Osteocyte (in vitro differentiated cells): ENCODE measurements at places on chromosomes 7 and 10. TPM values are rescaled to one million over a fixed set of nuclear protein-coding genes. Genes with fewer than 3 reads are reported as not detected.

DNA sequence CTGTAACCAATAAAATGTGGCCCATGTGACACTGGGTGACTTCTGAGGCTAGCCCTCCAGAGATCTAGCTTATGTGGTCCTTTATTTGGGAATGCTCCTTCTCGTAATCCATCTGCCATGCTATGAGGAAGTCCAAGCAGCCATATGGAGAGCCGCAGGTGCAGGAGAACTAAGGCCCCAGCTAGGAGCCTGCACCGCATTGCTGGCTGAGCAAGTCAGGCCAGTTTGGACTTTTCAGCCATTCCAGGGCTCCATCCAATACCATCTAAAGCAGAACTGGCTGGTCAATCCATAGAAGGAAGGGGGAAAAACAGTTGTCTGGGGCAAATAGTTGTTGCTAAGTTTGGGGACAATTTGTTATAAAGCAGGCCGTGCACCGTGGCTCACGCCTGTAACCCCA is 32.6 kb downstream of the KLRG2 start:
- H3K36me3 ChIP-seq = no peaks in the 10 kb centered on the region
- H3K4me3 ChIP-seq = no peak overlapping the region
- H3K27me3 ChIP-seq = no peaks in the 10 kb centered on the region
- DNase-seq = no peak

DNA sequence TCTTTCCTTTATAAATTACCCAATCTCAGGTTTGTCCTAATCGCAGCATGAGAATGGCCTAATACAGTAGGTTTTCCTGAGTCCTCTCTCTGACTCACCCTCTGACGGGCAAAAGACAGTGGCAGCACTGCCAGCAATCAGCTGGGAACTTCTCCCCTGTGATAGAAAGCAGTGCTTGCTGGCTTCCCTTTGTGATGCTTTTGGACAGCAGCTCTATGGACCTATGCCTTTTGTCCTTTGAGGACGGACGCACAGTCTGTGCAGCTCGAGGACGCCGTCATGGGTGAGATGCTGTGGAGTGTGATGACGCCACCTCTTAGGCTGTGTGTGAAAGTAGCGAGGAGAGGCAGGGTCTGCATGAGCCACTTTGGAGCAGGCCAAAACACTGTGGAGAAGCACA is 68.8 kb downstream of the KIAA1217 start:
- no peaks in the 10 kb centered on the region for H3K4me1 ChIP-seq
- no peak overlapping the region for H3K4me3 ChIP-seq
- H3K27me3 ChIP-seq = no peaks in the 10 kb centered on the region
- DNase-seq = no peak

GRCh38 chr7:86733783-86734182 is 90.1 kb downstream of the GRM3 start:
- peak overlapping the region; percentile 3 for H3K27ac ChIP-seq
- no peak overlapping the region for H3K4me3 ChIP-seq
- H3K36me3 ChIP-seq = no peaks in the 10 kb centered on the region
- H3K4me1 ChIP-seq = peaks cover 7% of the 10 kb centered on the region

- H3K36me3 ChIP-seq = peaks cover 3% of the 10 kb centered on the region
- no peak for DNase-seq
- H3K27ac ChIP-seq = peak overlapping the region; percentile 72
- H3K4me1 ChIP-seq = peaks cover 33% of the 10 kb centered on the region
- no peaks in the 10 kb centered on the region for H3K27me3 ChIP-seq
These were observed 108.5 kb downstream of the ST7 start for GRCh38 chr7:117061751-117062150.

DNA sequence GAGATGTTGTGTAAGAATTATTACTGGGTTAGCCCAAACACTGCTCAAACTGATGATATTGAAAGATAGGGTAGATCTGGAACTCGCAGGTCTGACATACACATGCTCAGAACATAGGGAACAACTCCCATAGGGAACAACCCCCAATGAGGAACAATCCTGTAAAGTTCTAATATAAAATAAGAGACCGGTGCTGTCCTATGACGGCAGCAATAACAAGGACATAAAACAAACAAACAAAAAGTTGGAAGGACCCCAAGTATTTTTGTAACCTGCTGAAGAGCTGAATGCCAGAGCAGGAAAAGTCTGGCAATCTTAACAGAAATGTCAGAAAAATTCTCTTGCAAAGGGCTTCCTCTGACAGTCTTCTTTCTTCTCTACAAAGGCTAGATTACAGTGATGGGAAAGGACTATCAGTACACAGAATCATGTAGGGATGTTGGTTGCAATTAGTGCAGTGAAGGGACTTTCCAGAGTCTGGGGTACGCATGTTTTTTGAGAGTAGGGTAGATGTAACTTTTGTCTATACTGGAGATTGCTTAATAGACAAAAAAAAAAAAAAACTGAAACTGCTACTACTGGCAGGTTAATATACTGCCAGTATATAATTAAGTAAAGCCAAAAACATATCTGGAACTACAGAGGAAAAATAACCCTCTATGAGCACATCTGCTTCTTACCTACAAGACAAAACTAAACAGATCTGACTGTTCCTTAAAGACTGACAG is 35.5 kb downstream of the IDE start:
- H3K4me1 ChIP-seq = peaks cover 10% of the 10 kb centered on the region
- peaks cover 11% of the 10 kb centered on the region for H3K36me3 ChIP-seq
- H3K27ac ChIP-seq = peak overlapping the region; percentile 46

DNA sequence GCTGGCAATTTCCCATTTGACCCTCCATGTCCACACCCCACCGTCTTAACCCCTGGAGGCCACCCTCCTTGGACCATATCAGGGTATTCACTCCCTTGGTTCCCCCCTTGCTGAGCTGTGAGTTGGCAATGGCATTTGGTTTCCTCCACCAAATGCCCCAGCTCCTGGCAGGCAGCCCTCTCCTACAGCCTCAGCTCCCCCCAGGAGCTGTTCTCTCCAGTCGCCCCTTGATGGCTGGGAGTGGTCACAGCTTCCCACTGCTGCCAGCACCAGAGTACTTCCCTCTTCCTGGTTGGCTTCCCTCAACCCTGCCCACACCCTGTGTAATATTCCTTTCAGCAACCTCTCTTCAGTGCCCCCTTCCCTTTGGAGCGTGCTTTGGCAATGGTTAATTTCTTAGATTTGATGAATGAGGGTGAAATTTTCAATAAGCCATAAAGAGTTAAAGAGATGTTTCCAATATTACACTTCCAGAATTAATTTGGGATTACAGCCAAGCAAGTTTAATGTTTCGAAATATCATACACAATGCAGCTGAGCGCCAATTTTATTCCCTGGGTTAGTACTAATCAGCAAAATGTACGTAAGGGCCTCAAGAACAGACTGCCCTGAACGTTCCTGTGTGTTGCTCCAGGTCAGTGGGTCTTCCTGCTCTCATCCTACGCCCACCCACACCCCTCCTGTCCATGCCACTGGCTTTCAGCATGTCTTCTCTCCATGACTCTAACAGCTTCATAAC is 207.1 kb upstream of the NFE2L3 start:
- peaks cover 2% of the 10 kb centered on the region for H3K4me1 ChIP-seq
- H3K4me3 ChIP-seq = no peak overlapping the region
- no peaks in the 10 kb centered on the region for H3K36me3 ChIP-seq
- H3K27ac ChIP-seq = no peak overlapping the region
- peaks cover 43% of the 10 kb centered on the region for H3K27me3 ChIP-seq
- no peak for DNase-seq

DNA sequence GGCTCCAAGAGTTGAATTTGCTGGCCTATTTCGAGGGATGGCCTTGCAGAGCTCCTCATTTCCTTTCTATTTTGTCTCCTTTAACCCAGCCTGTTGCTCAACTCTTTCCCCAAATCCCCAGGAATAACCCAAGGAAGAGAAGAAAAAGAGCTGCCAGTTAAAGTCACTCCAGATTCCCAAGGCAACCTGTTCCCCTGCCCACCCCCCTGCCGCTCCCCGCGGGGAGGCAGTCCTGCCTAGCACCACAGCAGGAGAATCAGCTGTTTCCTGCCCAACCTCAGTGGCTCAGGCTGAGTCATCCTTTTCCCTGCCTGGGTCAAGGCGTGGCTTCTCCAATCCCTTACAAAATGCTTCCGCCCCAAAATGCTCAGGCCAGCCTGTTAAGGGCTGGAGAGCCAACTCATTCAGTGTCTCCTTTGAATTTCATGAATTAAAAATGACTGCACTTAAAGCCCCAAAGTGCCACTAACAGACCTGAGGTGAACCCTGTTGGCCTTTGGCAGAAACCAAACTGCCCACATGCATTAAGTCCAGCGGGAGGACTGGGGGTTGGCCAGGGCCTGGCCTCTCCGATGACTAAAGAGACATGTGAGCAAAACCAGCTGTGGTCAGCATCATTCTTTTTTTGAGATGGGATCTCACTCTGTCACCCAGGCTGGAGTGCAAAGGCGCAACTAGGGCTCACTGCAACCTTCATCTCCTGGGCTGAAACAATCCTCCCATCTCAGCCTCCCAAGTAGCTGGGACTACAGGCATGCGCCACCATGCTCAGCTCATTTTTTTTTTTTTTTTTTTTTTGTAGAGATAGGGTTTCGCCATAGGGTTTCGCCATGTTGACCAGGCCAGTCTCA is 83.2 kb upstream of the KIF5B start:
- H3K4me3 ChIP-seq = peak overlapping the region; percentile 23
- H3K4me1 ChIP-seq = no peaks in the 10 kb centered on the region
- peak; percentile 92 for DNase-seq
- no peak overlapping the region for H3K27ac ChIP-seq

DNA sequence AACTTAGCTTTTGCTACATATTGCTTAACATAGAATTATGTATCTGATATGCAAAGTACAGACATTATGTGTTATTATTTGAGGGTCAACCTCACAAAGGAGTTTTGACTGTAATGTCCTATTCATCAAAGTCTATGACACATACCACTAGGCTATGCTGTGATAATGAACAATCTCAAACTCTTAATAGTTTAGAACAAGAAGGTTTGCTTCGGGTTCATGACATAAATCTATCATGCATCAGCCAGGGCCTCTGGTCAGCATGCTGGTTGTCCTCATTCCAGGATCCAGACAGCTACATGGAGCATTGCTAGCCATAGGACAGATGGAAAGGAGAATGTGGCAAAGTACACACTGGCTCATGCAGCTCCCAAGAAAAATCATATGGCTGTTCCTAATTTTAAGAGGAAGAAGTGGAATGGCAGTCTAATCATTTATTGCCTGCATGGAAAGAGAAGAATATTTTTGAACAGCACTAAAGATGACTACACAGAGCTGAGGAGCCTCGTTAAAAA is 332.1 kb downstream of the GPR158 start:
- no peaks in the 10 kb centered on the region for H3K4me1 ChIP-seq
- no peaks in the 10 kb centered on the region for H3K27me3 ChIP-seq
- no peaks in the 10 kb centered on the region for H3K36me3 ChIP-seq
- no peak overlapping the region for H3K27ac ChIP-seq
- no peak overlapping the region for H3K4me3 ChIP-seq
- DNase-seq = no peak

GRCh38 chr7:12769444-12769843 is 82.0 kb downstream of the ARL4A start:
- H3K4me3 ChIP-seq = no peak overlapping the region
- H3K27ac ChIP-seq = no peak overlapping the region
- no peaks in the 10 kb centered on the region for H3K36me3 ChIP-seq
- peaks cover 16% of the 10 kb centered on the region for H3K4me1 ChIP-seq
- no peaks in the 10 kb centered on the region for H3K27me3 ChIP-seq

DNA sequence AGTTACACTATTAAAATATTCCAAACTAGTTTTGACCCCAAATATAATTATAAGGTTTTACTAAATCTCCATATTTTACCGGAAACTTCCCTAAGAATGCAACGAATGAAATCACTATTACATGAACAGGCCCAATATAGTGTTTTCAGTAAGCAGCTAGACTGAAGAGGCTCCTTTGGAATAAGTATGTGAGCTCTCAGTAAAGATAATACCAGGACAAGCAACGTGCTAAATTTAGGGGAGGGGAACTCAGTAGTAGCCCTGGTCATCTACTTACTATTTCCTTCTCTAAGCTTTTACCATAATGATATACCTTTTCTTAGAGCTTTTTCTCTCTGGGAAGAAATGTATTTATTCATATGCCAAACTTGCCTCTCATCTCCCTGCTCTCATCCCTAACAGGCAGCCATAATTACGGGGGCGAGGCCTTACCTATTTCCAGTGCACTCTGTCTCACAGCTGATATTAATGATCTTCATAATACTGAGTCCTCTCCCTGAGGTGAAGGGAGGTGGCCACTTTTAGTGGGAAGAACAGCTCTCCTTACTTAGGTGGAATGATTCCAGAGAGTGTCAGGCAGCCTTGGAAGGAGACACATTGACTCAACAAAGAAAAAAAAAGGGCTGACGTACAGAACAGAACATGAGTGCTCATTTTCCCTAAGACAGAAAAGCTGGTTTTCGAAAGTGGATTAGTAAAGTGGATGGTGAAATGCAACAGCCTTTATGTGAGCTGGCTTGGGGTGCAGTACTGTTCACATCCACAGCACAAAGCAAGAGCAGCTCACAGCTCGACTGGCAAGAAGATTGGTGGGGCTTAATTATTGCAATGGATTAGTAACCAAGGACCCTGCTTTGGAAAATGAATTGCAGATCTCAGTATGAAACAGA is 165.4 kb downstream of the GLI3 start:
- peaks cover 28% of the 10 kb centered on the region for H3K36me3 ChIP-seq
- peaks cover 30% of the 10 kb centered on the region for H3K4me1 ChIP-seq

GRCh38 chr7:91557789-91558404 is 293.7 kb downstream of the FZD1 start:
- H3K4me1 ChIP-seq = no peaks in the 10 kb centered on the region
- H3K4me3 ChIP-seq = no peak overlapping the region
- DNase-seq = no peak
- no peak overlapping the region for H3K27ac ChIP-seq

DNA sequence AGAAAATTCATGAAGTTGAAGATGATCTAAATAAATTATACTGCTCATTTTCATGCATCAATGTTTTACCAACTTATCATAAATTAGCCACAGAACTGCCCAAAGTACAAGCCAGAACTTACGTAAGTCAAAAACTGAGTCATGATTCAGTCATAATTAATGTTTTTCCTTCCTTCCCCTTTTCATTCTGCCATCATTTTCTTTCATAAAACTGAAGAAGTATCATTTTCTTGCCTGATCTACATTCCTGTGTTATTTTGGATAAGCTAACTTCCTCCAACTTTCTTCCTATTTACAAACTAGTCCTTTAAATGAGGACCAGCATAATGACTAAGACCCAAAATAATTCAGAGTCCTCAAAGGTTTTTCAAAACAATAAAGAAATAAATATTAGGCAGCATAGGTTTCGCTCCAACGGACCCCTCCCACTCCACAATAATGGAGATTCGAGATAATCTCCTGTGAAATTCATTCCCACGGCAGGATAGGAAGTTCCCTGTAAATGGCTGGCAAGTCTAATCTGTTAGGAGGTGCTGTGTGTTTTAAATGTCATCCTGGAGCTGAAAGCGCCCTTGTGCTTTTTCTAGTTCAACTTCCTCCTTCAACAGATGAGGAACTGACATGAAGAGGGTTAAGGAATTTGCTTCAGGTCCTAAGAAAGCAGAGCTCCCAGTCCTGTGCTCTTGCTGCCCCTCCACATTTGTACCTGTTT is 218.9 kb downstream of the DOCK4 start:
- peaks cover 36% of the 10 kb centered on the region for H3K4me1 ChIP-seq
- peaks cover 56% of the 10 kb centered on the region for H3K36me3 ChIP-seq
- H3K27me3 ChIP-seq = no peaks in the 10 kb centered on the region
- H3K4me3 ChIP-seq = no peak overlapping the region
- no peak for DNase-seq
- H3K27ac ChIP-seq = peak overlapping the region; percentile 60

- H3K27ac ChIP-seq = peak overlapping the region; percentile 32
- peaks cover 8% of the 10 kb centered on the region for H3K36me3 ChIP-seq
- H3K4me1 ChIP-seq = peaks cover 30% of the 10 kb centered on the region
- no peaks in the 10 kb centered on the region for H3K27me3 ChIP-seq
These were observed 207.9 kb downstream of the DOCK4 start for GRCh38 chr7:111998326-111998725.

LRRD1 gene
- 0.39 TPM in 1 of 2 replicates, not detected in the other for total RNA-seq

ARMS2 gene
- not detected in 2 replicates for total RNA-seq

CALHM3 gene
- not detected in 2 replicates for total RNA-seq

AKR1D1 gene
- not detected in 2 replicates for total RNA-seq

OR2A5 gene
- not detected in 2 replicates for total RNA-seq

TAS2R40 gene
- total RNA-seq = not detected in 2 replicates

SEMA3D gene
- 18.6 and 19.4 TPM in 2 replicates for total RNA-seq
